ENCODE measurements at places on chromosomes 5 and 9. TPM values are rescaled to one million over a fixed set of nuclear protein-coding genes. Genes with fewer than 3 reads are reported as not detected.

- no peak for DNase-seq
Measured at GRCh38 chr5:134088994-134089560, 25.4 kb upstream of the TCF7 start.

GRCh38 chr9:27154908-27155307 is 45.9 kb downstream of the TEK start:
- no peak for DNase-seq

GRCh38 chr9:12785260-12785770 is 10.5 kb downstream of the LURAP1L start:
- no peak for DNase-seq

DNA sequence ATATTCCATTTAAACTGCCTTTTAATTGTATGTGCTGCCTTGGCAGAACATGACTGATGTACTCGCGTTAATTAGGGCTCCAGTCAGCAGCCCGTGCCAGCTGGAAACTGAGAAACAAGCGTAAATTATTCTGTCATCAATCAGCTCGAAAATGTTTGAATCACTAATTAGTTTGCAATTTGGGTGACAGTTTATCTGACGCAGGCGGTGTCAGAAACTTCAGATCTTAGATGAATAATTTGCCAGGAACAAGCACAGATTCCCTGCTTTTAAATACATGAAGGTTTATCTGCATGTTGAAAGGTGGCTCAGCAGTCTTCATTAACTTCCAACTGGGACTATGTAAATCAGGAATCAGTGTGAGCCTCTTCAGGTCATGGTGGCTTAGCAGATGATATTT is 176.0 kb upstream of the TLE4 start:
- no peak for DNase-seq

SPOCK1 gene
- 9.7 TPM for polyA plus RNA-seq

CCDC171 gene
- polyA plus RNA-seq = 6.0 TPM

SHISAL2B gene
- not detected for polyA plus RNA-seq

Measured in renal cortex interstitium (tissue), 15 donors.